Right lobe of liver (tissue), 6 donors: ENCODE measurements at places on chromosomes 5 and 9. TPM values are rescaled to one million over a fixed set of nuclear protein-coding genes. Genes with fewer than 3 reads are reported as not detected.

Gene HMCN2
- 1.9 TPM for total RNA-seq

- DNase-seq: no peak
- no peaks in the 10 kb centered on the region for H3K27me3 ChIP-seq
- H3K4me1 ChIP-seq: peaks cover 16% of the 10 kb centered on the region
- H3K4me3 ChIP-seq: no peak overlapping the region
Measured at GRCh38 chr9:110252509-110253139, 3.7 kb downstream of the TXN start.

Gene FOXD4L4
- 0.43 TPM for total RNA-seq

- no peak for DNase-seq
- H3K4me3 ChIP-seq: no peak overlapping the region
- H3K27me3 ChIP-seq: no peaks in the 10 kb centered on the region
- H3K36me3 ChIP-seq: no peaks in the 10 kb centered on the region
- H3K27ac ChIP-seq: no peak overlapping the region
Measured at GRCh38 chr5:25448190-25448621, 803.4 kb upstream of the CDH10 start.

Gene KLHL3
- total RNA-seq: 2.9 TPM

- no peak for DNase-seq
- no peaks in the 10 kb centered on the region for H3K36me3 ChIP-seq
- no peaks in the 10 kb centered on the region for H3K27me3 ChIP-seq
- H3K4me3 ChIP-seq: no peak overlapping the region
- H3K4me1 ChIP-seq: no peaks in the 10 kb centered on the region
Measured at GRCh38 chr9:78397454-78397853, 100.5 kb downstream of the PSAT1 start.

- peaks cover 3% of the 10 kb centered on the region for H3K36me3 ChIP-seq
- H3K4me1 ChIP-seq: no peaks in the 10 kb centered on the region
- H3K4me3 ChIP-seq: no peak overlapping the region
Measured at GRCh38 chr5:97021416-97021815, 85.5 kb downstream of the LNPEP start.

Gene FOXE1
- total RNA-seq: not detected

Gene FAM13B
- 6.5 TPM for total RNA-seq

DNA sequence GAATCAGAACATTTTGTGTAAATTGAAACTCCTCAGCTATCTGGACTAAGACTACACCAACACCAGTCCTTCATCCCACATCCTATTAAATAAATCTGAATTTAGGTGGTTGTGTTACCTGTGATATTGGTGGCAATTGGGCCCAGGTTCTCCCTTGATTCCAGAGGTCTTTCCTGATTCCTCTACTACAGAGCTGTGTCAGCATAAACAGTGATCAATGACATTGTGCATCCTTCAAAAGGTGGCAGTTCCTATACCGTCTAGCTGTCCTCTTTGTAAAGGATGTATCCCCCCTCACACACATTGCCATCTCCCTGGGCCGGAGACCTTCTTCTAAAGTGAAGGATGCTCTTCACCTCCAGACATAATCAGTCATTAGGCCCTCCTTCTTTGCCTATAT lies 239.2 kb downstream of the FAM114A2 start:
- H3K4me3 ChIP-seq: no peak overlapping the region
- H3K27ac ChIP-seq: no peak overlapping the region
- H3K36me3 ChIP-seq: no peaks in the 10 kb centered on the region

Gene SMIM32
- total RNA-seq: not detected

Gene GRM6
- total RNA-seq: not detected

- H3K4me1 ChIP-seq: no peaks in the 10 kb centered on the region
- H3K36me3 ChIP-seq: no peaks in the 10 kb centered on the region
- H3K27ac ChIP-seq: no peak overlapping the region
- H3K27me3 ChIP-seq: peaks cover 24% of the 10 kb centered on the region
- no peak for DNase-seq
- no peak overlapping the region for H3K4me3 ChIP-seq
Measured at GRCh38 chr5:73298251-73298771, 125.3 kb downstream of the TMEM174 start.

- H3K27ac ChIP-seq: peak overlapping the region; percentile 24
- no peaks in the 10 kb centered on the region for H3K36me3 ChIP-seq
- DNase-seq: peak; percentile 85
Measured at GRCh38 chr5:140978260-140978659, 12.0 kb downstream of the PCDHAC2 start.

Gene CRB2
- not detected for total RNA-seq

DNA sequence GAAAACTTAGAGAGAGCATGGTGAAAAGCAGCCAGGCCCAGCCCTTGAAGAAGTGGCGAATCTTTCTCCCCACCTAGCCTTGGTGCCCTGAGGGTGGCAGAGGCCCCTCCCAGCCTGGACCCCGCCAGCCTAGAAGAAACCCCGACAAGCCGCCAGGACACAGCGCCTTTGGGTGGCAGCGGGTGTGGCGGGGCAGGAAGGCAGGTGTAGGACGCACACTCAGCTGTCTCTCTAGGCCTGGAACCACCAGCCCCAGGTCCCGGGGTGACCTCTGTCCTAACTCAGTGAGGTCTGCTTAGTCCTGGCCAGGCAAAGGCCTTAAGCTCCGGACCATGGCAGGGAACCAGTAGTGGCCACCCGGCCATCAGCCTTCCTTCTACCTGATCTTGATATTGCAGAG lies 178.3 kb downstream of the BARX1 start:
- no peaks in the 10 kb centered on the region for H3K36me3 ChIP-seq
- no peak overlapping the region for H3K4me3 ChIP-seq
- H3K27me3 ChIP-seq: no peaks in the 10 kb centered on the region
- H3K27ac ChIP-seq: no peak overlapping the region
- no peak for DNase-seq
- H3K4me1 ChIP-seq: no peaks in the 10 kb centered on the region

Gene CDK9
- 107 TPM for total RNA-seq

Gene FYB1
- total RNA-seq: 10.0 TPM

Gene IFNB1
- total RNA-seq: not detected

Gene FOXD1
- total RNA-seq: not detected

DNA sequence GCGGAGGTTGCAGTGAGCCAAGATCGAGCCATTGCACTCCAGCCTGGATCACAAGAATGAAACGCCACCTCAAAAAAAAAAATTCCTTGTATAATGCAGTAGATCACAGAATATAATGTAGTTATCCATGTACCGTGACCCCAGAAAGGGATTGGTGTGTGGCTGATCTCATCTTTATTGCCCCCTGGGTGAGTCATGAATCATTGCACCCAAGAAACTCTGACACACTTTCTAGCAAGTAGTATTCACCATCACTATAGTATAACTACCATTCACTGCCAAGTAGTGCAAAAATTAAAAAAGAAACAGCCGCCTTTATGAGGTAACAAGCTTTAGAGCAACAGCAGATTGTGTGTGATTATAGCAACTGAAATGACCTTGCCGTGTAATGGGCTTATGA lies 23.7 kb upstream of the ANKH start:
- H3K36me3 ChIP-seq: no peaks in the 10 kb centered on the region
- H3K4me3 ChIP-seq: no peak overlapping the region
- DNase-seq: no peak
- H3K27ac ChIP-seq: no peak overlapping the region
- H3K4me1 ChIP-seq: no peaks in the 10 kb centered on the region
- H3K27me3 ChIP-seq: no peaks in the 10 kb centered on the region

DNA sequence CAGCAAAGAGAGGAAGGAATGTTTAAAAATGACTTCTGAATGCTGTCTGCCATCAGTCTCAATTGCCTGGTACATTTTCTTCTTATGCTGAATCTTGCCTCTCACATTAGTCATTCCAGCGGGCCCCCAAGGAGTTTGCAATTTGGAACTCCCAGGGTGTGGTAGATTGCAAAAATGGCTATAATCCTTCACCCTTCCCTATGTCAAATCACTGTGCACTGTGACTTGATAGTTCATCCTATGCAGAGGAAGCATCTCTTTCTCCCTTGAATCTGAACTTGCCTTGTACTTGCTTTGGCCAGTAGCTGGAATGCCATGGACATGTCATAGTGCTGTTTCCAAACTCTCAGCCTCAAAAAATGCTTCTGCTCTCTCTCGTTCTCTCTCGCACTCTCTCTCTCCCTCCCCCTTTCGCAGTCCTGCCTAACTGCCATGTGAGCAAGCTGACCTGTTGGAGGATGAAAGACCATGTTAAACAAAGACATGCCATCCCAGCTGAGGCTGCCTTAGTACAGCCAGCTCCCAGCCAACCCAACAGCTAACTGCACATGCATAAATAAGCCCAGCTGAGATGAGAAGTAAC lies 284.0 kb upstream of the TLE4 start:
- H3K4me1 ChIP-seq: no peaks in the 10 kb centered on the region
- H3K4me3 ChIP-seq: no peak overlapping the region
- no peaks in the 10 kb centered on the region for H3K27me3 ChIP-seq
- no peak for DNase-seq
- H3K27ac ChIP-seq: no peak overlapping the region

DNA sequence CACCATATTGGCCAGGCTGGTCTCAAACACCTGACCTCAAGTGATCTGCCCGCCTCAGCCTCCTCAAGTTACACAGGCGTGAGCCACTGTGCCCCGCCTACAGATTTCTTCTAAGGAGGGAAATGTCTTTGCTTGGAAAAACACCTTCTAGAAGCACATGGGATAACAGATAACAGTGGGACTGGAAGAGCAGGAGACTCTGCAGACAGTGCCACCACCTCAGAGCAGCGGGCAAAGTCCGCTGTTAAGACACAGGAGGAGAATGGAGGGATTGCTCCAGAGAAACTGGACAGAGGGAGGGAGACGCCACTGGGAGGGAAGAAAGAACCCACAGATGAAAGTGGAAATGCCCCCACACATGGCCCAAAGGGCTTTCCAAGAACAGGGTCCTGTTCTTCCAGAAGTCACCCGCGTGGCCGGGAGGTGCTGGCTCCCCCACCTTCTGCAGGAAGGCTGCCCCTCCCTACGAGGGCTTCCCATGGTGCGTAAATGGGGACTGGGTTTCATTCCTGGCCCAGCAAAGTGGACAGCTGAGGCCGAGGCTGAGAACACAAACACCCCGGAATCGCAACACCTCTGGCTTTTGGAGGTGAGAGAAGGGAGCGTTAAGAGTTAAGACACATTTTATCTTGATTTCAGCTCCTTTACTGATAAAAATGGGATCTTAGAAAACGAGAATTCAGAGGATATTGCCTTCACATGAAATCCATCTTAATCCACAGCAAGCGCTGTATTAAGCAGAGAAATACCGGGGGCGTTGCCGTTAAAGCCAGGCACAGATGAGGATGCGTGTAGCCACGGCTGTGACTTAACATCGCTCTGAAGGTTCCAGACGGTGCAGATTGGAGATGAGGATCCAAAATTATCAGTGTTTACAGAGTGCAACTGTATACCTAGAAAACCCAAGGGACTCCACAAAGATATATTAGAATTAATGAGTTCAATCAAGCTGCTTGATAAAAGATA lies 11.2 kb downstream of the ADAMTS2 start:
- H3K27me3 ChIP-seq: no peaks in the 10 kb centered on the region
- no peak for DNase-seq
- H3K4me3 ChIP-seq: no peak overlapping the region
- no peaks in the 10 kb centered on the region for H3K36me3 ChIP-seq
- no peak overlapping the region for H3K27ac ChIP-seq

DNA sequence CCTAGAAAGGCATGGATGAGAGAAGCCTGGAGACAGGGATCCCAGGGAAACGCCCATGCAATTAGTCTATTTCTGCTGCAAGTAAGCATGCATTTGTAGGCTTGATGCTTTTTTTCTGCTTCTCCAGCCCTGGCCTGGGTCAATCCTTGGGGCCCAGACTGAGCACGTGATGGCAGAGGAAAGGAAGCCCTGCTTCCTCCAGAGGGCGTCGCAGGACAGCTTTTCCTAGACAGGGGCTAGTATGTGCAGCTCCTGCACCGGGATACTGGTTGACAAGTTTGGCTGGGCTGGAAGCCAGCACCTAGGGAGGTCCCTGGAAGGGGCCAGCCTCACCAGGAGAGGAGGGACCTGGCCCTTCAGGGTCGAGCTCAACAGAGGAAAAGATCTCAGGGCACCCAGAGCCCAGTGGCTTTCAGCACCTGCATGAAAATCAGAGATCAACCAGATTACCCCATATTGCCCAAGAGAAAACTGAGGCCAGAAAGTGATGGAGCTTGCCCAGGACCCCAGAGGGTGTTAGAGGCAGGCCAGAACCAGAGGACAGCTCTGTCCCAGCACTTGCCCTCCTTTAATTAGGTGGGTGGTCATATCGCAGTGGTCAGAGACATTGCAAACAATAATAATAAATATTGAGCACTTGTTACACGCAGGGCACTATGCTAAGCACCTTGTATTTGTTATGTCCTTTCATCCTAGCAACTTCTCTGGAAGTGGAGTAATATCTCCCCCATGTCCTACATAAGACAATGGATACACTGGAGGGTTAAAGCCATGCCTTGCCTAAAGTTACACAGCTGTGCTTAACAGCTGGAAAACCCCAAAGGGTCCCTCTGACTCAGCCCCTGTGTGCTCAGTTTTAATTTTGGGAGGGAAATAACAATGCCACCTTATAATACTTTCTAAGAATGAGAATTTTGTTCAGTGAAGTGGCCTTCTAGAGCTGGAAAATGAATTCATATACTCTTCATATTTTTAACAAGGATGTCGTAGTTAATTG lies 67.1 kb downstream of the KLF4 start:
- H3K27ac ChIP-seq: no peak overlapping the region
- DNase-seq: peak; percentile 63
- H3K36me3 ChIP-seq: no peaks in the 10 kb centered on the region
- H3K27me3 ChIP-seq: no peaks in the 10 kb centered on the region
- H3K4me3 ChIP-seq: no peak overlapping the region

GRCh38 chr9:83403527-83404238 lies 134.5 kb downstream of the FRMD3 start:
- no peak overlapping the region for H3K4me3 ChIP-seq
- no peak for DNase-seq
- H3K36me3 ChIP-seq: no peaks in the 10 kb centered on the region

Gene C9
- 1,385 TPM for total RNA-seq

Gene LCN15
- not detected for total RNA-seq

Gene TMEM174
- not detected for total RNA-seq
